ENCODE measurements at places on chromosomes 16 and 17.

GRCh38 chr16:89031715-89032659 is 55.0 kb upstream of the CBFA2T3 start:
- DNase-seq: peak; percentile 30

DNA sequence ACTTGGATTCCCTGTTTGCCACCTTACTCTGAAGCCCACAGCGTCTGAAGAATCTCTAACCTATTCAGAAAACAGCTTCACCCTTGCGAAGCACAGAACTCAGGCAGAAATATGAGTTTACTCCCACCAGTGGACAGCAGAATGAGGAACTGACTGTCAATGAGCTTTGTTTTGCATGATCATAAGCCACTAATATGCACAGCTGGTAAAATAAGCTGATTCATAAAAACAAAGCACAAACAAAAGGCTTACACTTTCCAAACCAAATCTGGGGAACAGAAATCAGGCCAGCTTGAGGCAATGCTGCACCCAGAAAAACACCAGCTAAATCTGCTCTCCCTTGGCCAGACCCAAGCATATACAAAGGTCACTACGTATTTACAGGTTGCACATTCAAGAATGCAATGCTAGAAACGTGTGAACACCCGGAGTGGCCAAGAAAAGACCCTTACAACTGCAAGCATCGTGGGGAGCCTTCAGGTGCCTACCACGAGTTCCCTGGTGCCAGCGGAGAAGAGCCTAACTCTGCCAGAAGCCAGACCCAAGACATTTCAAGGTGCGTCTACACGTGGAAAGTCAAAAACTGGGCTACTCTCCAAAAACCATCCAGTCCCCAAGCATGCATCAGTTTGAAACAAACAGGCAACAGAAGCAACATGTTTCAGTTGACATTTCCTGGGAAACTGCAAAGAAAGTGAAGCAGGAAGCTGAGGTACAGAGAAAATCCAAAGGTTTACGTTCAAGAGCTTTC is 207.1 kb downstream of the ZFHX3 start:
- no peak for DNase-seq

GRCh38 chr16:89693931-89694783 is 7.3 kb downstream of the SPATA2L start:
- DNase-seq: no peak

DNA sequence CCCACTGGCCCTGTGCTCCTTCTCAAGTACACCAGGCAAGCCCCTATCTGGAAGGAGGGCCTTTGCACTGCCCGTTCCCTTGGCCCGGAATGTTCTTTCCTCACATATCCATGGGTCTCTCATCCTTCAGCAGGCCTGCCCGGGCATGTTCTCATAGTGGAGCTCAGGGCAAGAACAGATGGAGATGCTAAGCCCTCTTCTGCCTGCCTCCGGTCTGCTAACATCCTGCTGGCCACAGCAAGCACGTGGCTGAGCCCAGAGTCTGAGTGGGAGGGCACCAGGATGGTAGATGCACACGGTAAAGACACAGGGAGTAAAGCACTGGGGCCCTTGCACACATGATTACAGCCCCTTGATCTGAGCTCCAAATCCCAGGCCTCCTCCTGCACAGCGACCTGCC is 19.8 kb upstream of the ANKRD40CL start:
- no peak for DNase-seq

DNA sequence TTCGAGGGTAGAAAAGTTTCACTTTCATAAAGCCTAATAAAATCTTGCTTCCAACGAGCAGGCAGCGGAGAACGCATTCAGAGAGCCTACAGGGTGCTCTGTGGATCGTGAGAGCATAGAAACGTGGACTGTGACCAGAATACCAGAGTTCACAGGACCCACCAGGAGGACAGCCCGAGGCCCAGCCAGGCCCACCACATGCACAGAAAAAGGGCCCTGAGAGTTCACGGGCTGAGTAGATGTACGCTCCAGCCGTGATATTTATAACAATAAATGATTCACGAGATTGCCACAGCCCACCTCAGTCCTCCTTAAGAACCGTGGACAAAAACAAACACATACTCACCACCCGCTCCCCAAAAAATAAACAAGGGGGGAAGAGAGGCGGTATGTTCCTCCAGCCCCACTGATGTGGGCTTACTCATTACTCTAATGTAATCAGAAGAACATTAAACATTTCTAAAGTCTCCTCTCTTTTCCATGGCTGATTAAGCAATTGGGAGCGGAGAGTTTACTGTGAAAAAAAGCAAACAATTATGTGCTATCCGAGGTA is 207.2 kb downstream of the C16orf78 start:
- no peak for DNase-seq

- no peak for DNase-seq
Measured at GRCh38 chr17:19592316-19592715, 56.2 kb upstream of the ALDH3A2 start.

GRCh38 chr17:48589060-48589830 is 796 bp downstream of the HOXB3 start:
- DNase-seq: no peak

DNA sequence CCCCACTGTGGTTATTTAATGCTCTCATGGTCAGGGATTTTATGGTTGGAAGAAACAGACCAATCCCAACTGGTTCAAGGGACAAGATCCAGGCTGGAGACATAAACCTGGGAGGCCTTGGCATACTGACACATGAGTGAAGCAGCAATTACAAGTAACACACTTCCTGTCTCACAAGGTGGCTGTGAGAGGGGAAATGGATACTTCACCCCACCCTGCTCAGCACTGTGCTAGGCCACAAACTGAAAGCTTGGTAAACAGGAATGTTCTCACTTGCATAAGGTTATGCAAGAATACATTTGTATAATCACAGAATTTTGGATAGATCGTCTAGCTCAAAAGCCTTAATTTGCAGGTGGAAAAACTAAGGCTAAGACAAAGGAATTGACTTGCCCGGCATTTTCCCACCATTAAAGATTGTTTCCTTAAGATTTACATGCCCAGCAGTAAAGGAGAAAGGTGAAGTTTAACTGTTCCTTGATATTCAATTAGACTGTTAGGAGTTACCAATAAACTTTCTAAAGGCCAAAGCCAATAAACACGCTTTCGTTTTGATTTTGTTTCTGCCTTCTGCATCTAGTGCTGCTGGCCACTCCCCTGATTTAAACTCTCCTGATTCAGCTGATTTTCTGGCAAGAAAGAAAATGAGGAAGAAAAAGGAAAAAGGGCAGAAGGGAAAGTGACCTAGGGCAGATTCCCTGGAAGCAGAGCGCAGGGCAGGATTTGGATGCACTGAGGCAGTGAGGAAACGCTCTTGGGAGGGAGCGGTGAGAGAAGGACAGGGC is 215.6 kb upstream of the CDH5 start:
- no peak for DNase-seq

GRCh38 chr17:60766778-60767190 is 89.1 kb downstream of the BCAS3 start:
- DNase-seq: no peak

GRCh38 chr16:3645108-3645503 is 9.4 kb upstream of the DNASE1 start:
- DNase-seq: no peak

GRCh38 chr17:56937687-56938086 is 23.2 kb downstream of the COIL start:
- DNase-seq: no peak

GRCh38 chr16:48194828-48195556 is 39.2 kb upstream of the ABCC12 start:
- DNase-seq: no peak

DNA sequence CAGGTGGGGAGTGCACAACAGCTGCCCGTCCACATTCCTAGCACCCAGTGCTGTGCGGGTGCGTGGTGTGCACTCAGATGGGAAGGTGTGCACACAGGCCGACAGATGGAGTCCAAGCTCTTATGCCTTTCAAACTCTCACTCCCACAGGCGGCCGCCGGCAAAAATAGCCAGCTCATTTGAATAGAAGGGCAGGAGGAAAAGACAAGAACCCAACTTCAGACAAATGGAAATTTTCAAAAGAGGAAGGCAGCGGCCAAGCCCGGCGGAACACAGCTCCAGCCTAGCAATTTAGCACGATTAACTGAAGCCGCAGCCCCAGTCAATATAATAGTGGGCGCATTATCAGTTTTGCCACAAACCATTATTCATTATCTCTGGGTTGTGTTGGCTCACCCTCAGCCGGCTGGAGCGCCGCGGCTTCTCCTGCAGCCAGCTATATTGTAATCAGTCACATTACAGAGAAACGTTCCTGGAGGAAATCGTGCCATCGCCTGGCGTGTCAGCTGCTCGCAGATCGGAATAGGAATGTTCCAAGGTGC is 103.9 kb upstream of the SEC14L1 start:
- no peak for DNase-seq

DNA sequence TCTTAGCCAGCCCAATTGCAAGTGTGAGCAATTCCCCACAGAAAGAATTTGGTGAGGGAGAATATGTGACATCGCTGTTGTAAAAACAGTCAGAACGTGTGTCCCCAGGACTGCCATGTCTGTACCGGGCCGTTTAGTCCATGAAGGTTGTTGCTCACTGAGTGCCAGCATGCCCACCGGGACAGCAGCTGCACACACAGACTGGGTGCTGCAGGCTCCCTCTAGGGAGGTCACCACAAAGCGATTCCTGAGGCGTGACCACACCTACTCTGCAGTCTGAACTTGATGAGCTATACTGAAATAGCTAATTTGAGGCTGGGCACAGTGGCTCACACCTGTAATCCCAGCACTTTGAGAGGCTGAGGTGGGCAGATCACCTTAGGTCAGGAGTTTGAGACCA is 44.1 kb upstream of the ADORA2B start:
- no peak for DNase-seq

DNA sequence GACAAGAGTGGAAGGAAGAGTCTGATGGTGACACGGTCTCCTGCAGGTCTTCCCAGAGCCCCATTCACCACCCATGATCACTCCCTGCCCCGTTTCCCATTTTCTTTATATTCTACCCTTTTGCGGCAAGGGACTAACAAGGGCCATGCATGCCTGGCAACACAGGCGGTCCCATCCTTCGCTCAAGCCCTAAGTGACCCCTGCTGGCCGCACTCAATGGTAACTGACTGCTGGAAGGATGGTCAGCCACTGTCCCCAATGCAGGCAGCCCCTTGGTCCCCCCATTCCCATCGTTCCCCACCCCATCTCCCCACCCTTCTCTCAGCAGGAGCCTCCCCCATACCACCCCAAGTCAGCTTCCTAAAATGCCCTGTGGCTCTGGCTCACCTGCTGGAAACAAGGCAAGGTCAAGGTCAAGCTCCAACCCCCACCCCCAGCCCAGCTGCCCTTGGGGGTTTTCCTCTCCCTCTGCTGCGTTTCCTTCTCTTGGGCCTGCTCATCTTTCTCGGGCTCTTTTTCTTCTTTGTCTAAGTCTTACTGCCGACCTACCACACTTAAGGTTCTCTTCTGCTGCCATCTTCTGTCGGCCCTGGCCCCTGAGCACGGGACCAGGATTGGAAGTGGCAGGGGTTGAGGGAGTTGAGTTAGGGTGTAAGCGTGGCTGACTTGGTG is 116.0 kb downstream of the RPTOR start:
- DNase-seq: no peak

- DNase-seq: no peak
Measured at GRCh38 chr16:67399749-67400704, 6.7 kb upstream of the TPPP3 start.

- no peak for DNase-seq
Measured at GRCh38 chr16:89596957-89597649, 16.3 kb upstream of the DPEP1 start.

- no peak for DNase-seq
Measured at GRCh38 chr17:54945671-54946070, 22.8 kb downstream of the COX11 start.

DNA sequence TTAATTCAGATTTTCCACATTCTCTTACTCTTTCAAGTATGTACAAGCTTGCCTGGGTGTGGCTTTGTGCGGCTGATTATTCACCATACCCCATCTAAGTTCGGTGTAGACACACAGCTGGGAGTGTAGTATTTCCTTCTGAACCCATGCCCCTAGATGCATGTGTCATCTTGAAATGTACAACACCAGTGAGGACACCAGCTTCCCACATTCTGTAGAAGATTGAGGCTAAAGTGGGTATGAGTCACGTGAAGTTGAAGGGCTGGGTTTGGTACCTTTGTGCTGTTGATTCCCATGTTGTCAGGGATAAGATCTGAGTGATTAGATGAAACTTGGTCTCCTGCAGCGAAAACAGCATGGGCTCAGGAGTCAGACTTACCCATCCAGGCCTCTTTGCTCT is 14.6 kb upstream of the DHX8 start:
- DNase-seq: no peak

DNA sequence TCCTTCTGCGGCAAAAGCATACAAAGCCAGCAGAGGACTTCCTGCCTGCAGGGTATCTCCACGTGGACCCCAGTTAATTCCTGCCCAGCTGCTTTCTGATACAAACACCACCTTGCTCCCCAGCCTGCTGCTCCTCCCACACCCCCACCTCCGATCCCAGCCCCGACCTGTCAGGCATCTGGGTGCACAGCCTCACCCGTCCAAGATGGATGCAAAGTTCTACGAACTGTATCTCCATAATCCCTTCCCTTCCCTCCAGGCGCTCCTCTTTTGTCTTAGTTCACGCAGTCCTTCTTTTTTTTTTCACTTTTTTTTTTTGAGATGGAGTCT is 15.6 kb upstream of the FOXJ1 start:
- no peak for DNase-seq

DNA sequence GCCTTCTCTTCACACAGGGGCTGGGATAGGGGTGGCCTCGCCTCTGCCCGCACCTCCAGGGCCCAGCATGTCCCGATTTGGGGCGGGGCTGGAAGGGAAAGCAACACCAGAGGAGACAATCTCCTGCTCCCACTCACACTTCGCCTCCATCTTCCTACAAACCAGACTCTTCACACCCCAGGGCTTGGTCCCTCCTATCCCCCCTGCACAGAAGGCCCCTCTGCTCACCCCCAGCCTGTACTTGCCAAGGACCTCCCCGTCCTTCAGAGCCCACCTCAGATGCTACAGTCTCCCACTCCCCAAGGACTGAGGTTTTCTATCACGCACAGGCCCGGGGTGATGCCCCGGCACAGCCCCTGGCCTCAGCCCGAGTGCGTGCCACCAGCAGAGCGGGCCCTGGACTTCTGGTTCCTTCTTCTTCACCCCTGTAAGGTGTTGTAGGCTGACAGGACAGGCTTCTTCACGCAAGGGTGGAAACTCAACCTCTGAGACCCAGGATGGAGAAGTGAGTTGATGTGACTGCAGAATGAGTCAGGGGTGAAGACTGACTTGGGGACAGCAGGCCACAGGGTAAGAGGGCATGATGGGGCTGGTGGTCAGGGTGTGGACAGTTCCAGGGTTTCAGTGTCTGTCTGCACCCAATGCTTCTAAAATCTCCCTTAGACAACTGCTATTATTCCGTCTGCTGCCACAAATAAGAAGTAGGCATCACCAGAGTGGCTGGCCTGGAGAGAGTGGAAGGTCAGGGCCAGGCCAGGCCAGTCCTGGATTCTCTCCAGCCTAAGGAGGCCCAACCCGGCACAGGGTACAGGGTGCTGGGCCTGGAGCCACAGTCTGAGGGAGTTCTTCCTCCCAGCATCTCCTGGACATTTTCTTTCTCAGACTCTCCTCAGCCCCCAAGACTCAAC is 2.5 kb downstream of the ITGAE start:
- DNase-seq: no peak

All from activated CD4-positive, alpha-beta T cell treated with anti-CD3 and anti-CD28 coated beads for 24 hours (primary cell).